IPS DF 19.7 (cell line): ENCODE measurements at places on chromosomes 6 and 20.

GRCh38 chr6:140623498-140623897, 1249.0 kb upstream of the CITED2 start:
- no peak for DNase-seq

DNA sequence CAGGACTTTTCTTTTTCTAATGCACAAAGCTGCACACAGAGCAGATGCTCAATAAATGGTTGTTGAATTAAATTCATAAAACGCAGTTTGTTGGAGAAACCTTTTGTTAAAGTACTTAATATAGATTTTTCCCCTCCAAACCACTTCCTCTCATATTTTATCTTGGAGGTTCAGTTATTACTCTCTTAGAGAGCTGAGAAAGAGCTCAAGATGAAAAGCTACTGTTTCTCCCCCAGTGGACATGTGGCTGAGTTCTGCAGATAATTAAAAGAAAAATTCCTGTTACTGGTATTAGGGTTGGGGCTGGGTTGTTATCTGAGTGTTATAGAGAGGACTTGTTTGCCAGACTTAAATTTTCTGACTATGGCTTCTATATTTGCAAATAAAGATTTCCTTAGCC, 294.0 kb downstream of the TBC1D7 start:
- no peak for DNase-seq

DNA sequence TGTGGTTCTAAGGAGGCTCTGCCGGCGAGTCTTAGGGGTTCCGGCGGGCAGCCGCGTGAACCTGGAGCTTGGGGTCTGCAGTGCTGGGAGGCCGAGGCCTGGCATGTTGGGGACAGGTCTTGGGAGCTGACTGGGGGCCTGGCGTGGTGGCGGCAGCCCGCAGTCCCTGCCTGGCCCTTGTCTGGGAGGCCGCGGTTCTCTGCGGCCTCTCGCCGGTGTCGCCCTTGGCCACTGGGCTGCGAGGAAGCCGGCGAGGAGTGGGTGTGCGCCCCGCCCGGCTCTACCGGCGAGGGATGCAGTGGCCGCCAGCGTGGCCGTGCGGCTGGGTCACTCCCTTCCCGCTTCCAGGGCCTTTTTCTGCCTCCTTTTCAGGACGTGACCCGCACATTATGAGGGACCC, 36.3 kb downstream of the IGF2R start:
- no peak for DNase-seq

GRCh38 chr6:40436685-40437604, 150.2 kb downstream of the LRFN2 start:
- no peak for DNase-seq

GRCh38 chr20:45209924-45210323, 3.1 kb downstream of the SEMG1 start:
- DNase-seq: peak; percentile 30

DNA sequence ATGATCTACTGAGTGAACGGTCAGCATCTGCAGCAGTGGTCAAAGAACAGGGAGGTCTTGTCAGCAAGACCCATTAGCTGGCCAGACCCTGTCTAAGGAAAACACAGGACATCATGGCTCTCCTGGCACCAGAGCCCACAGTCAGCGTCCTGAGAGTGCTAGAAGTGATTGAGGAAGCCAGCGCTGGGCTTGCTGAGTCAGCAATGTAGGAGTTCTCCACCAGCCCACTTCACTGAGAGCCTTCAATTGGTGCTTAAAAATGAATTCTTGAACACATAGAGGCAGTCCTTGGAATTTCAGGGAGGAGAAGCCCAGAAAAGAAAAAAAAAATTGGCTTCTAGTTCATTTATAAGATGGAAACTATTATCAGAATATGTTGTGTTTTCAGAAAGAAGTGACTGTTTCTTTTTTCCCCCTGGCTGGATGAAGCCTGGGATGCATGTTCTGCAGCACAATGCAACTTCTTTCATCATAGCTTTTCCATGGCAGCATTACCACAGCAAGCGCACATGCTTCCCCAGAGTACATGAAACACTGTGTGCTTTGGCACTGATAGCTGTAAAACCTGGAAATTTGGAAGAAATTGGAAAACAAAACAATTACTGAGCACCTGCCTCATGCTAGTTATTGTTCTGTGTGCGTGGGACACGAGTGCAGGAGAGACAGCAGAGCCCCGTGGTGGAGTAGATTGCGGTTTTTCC, 899.9 kb downstream of the C6orf118 start:
- no peak for DNase-seq

DNA sequence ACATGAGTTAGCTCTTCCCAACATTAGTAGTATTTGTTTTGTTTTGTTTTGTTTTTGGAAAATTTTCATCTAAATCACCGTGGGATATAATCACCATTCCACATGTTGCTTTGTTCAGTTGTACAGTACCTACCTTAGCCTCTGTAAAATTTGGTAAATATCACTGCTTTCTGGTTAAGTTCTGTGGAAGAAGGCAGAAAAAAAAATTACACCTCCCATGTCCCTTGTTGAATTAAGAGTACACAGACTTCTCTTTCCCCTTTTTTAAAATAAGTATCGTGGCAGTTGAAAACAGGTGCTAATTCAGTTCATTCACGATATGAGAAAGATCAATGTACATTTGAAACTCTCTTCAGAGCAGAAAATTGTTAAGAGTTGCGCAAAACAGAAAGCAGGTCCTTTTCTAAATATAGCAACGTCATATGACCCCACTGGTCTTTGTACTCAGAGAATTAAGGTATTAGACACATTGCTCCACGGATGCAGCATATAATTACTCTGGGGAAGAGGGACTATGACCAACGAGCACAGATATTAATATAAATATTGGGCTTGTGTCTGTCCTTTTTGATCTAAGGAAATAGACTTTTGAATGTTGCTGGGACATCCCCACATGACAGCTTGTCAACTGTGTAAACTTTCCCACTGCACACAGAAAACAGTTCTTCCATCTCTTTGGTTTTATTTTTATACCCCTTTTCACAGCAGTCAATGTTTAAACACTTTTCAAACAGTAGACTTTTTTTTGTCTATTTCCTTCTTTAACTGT, 58.6 kb upstream of the ZNF217 start:
- DNase-seq: no peak

DNA sequence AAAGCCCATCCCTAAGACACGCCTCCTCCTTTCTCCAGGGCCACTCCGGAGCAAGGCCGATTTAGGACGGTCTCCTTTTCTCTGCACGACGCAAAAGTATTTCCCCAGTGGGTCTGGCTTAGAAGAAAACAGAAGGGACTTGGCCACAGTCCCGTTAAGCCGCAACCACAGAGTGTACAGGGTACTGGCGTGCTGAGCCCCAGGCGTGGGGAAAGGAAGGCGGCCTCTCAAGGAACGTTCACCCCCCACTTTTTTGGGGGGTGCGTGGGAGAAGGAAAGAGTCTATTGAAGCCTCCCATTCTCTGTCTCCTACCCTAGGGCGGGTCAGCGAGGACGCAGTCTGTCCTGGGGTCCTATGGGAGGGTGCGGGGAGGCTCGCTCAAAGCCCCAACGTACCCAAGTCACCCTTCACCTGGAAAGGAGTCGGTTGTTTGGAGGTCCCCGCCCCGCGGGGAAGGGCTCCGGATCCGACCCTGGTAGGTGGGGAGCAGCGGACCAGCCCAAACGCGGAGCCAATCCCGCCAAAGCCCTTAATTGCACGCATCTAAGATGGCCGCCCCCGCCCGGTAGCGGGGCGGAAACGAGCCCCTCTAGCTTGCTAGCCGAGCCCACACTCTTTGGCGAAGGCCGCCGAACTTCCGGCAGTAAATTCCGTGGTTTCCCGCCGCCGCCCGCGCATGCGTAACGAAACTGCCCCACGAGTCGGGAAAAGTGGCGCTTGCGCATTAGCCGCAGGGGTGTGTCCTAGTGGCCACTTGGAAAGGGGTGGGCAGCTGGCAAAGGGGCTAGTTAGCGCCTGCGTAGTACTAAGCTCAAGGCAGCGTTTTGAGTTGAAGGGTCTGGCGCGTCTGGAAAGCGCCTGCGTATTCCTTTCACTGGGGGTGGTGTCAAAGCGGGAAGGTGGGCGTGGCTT, at the start of gene OARD1:
Gene OARD1 (minus strand): TSS at position 434 of the 913 bp plus-strand sequence. CDS start 722 bp downstream, outside the sequence.
- DNase-seq: peak; percentile 85

DNA sequence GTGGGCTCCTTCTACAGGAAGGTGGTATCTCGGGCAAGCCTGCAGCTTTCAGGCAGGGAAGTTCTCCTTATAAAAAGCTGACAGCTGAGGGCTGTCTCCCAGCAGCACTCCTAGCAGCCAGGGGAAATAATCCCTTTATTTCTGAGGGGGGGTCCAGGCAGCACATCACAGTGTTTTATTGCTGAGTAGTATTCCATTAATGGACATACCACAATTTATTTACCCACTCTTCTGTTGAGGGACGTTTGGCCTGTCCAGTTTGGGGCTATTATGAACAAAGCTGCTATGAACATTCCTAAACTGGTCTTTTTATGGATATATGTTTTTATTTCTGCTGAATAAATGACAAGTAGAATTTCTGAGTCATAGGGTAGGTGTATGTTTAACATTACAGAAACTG, 20.0 kb upstream of the PHACTR2 start:
- DNase-seq: no peak

DNA sequence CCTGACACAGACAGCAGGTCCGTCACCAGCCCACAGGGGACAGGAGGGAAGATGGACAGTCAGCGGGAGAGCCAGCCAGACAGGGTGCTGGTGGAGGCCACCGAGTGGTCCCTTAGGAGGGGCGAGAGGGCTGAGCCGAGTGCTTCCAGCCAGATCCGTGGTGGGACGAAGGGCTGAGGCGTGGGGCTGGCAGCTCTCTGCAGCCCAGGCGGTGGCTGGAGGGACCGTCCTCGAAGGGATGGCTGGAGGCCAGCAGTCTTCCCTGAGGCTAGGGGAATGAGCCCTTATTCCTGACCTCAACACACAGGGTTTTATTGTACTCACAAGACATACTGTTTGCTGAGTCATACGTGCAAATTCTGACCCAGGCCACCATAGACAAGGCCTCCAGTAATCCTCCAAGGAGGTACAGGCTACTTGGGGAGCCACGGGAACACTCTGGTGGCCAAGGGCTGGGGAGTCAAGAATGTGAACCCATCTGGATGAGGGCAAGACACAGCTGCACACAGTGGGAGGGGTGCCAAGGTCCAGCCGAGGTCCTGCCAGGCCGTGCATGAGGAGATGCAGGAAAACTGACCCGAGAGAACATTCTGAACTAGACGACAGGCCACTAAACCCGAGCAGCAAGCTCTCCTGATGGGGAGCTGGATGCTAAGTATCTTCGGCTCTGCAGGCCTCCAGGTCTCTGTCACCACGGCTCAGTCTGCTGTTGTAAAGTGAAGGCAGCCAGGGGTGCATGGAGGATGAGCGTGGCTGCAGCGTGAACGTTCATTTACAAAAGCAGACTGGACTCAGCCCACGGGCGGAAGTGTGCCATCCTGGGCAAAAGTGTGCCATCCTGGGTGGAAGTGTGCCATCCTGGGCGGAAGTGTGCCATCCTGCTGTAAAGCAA, 242.5 kb downstream of the TTLL2 start:
- DNase-seq: no peak
